Mammary epithelial cell (primary cell): ENCODE measurements at places on chromosomes 11 and 22.

GRCh38 chr11:2779981-2780849 is 80.4 kb upstream of the KCNQ1OT1 start:
- no peak for DNase-seq

DNA sequence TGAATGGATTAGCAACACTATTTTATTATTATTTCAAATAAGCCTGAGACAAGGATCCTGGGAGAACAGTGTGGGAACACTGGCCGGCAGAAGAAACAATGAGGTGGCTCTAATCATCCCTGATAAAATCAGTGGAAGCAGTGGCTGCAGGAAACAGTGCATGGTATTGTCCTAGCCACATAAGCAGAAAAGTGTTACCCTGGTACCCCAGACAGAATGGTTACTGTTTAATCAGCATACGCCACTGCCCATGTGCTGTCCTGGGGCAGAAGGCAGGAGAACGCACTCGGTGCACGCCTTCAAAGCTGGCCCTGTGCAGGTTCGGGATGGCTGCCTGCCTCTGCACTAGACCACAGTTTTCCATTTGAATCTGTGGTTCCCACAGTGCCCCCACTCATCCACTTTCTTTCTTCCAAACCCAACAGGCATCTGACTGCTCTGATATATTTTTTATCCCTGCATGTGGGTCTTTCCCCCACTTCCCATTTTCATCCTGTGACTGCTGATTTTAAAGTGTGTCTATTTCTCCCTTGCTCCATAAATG is 25.7 kb downstream of the OPCML start:
- DNase-seq, result no peak

DNA sequence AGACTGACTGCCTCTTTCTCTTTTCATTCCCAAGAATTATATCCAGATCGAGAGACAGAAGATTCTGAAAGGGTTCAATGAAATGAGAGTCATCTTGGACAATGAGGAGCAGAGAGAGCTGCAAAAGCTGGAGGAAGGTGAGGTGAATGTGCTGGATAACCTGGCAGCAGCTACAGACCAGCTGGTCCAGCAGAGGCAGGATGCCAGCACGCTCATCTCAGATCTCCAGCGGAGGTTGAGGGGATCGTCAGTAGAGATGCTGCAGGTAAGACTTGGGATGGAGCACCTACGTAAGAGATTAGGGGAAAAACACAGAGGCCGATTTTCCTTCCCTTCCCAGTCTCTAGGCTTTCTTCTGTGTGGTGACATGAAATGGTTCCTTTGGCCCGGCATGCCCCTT is 8.7 kb downstream of the TRIM22 start:
- DNase-seq, result no peak

GRCh38 chr11:28951191-28951590 is 843.0 kb downstream of the METTL15 start:
- no peak for DNase-seq

DNA sequence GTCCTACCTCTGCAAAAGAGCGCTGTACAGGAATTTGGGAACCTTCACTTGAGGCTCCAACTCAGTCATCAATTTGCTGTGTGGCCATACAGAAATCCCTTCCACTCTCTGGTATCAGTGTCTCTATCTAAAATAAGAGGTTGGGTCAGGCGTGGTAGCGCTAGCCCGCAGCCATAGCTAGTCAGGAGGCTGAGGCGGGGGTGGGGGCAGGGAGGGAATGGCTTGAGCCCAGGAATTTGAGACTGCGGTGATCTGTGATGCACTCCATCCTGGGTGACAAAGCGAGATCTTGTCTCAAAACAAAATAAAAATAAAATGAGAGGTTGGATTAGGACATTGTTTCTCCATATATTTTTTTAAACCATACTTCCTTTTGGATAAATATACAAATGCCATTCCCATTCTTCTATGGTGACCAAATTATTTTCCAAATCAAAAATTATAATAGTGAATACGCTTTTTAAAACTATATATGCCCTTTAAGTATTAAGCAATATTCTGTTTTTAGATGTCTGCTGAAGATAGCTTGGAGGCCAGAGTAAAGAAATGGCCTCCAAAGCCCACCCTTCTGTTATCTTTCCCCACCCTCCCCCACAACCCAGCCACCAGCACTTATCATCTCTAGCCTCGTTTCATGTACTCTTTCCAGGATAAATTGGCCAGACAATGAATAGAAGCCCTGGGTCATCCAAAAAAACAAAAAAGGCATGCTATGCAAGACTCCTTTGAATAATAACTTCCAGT is 87.2 kb downstream of the PLEKHA7 start:
- DNase-seq, result no peak

GRCh38 chr11:20027556-20028013 is 132.7 kb downstream of the DBX1 start:
- DNase-seq, result no peak

DNA sequence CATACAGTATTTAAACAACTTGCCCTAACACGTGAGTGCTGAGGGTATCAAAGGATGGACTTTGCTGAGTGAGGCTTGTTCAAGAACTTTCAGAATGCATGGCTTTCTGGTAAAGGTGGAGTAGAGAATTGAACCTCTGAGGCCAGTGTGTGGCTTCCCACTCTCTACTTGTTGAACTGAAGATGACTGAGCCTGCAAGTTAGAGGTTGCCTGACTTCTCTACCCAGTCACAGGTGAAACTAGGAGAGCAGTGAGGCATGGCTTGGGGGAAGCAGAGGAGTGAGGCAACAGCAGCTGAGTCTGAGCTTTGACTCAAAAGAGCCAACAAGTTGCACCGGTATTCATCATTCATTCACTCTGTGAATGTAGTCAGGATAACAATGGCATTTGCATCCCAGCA is 256.4 kb upstream of the SESN3 start:
- peak; percentile 73 for DNase-seq

DNA sequence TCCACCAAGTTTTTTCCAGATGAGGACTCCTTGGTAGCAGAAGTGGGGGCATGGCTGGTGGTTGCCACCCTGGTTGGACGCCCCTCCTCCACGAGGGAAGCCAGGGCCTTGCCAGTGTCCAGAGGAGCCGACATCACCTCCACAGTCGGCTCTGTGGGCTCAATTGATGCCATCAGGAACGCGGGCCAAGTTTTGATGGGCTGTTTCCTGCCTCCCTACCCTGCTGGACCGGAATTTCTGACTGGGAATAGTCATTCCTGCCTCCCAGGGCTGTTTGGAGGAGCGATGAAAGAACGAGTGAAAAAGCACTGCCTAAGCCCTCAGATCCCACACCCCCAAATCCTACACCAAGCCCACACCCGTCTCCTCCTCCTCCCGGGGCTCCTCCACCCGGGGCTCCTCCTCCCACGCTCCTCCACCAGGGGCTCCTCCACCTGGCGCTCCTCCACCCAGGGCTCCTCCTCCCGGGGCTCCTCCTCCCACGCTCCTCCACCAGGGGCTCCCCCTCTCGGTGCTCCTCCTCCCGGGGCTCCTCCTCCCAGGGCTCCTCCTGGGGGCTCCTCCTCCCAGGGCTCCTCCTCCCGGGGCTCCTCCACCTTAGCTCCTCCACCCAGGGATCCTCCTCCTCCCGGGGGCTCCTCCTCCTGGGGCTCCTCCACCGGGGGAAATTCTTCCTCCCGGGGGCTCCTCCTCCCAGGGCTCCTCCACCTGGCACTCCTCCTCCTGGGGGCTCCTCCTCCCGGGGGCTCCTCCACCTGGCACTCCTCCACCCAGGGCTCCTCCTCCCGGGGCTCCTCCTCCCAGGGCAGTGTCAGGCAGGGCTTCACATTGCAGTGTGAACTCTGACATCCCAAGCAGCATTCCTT is 10.0 kb upstream of the PRR5 start:
- no peak for DNase-seq

DNA sequence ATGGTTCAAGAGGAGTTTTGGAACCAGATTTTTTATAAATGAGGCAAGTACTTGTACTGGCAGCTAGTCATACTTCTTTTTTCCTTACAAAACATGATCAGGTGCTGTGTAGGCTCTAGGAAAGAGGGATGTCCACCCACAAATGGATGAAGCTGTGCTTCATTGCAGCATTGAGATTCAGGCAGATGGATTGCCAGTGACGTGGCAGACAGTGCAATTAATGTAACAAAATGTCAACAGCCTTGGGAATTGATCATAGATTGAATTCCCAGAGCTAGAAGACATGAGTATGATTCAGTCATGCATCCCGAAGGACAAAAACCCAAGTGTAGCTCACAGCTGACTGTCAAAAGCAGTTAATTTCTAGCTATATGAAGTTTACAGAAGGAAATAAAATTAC is 99.2 kb upstream of the RASSF10 start:
- no peak for DNase-seq

DNA sequence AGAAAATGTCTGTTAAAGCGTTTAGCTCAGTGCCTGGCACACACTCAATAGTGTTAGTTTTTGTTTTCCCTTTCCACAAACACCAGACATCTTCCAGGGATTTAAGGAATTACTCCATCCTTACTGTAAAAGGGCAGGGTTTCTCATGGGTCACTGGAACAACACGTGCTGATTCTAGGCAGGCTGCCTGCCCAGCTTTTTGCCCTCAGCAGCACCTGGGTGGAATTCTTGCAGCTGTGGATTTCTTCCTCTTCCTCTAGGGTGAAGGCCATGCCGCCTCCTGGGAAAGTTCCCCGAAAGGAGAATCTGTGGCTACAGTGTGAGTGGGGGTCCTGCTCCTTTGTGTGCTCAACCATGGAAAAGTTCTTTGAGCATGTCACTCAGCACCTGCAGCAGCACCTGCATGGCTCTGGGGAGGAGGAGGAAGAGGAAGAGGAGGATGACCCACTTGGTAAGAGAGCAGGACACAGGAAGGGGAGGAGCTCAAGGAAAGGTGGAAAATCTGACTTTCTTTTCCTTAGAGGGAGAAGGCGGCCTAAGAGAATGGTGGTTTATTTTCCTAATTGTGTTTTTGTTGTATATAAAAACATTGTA is 5.4 kb downstream of the HINFP start:
- DNase-seq, result no peak

DNA sequence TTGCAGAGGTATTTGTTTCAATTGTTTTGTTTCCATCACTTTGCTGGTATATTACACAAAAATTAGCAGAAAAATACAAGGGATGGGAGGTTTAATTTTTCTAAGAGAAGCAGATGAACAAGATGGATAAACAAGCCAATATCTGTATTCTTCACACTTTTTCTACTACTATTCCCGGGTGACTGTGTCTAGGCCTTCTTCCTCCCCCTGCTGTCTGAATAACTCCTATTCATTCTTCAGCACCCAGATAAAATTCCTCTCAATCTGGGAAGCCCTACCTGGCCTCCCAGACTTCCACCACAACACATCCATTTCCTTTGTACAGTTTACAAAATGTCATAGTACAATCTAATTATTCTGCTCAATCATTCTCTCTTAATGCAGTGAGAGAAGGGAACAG is 666.6 kb upstream of the TENM4 start:
- no peak for DNase-seq

DNA sequence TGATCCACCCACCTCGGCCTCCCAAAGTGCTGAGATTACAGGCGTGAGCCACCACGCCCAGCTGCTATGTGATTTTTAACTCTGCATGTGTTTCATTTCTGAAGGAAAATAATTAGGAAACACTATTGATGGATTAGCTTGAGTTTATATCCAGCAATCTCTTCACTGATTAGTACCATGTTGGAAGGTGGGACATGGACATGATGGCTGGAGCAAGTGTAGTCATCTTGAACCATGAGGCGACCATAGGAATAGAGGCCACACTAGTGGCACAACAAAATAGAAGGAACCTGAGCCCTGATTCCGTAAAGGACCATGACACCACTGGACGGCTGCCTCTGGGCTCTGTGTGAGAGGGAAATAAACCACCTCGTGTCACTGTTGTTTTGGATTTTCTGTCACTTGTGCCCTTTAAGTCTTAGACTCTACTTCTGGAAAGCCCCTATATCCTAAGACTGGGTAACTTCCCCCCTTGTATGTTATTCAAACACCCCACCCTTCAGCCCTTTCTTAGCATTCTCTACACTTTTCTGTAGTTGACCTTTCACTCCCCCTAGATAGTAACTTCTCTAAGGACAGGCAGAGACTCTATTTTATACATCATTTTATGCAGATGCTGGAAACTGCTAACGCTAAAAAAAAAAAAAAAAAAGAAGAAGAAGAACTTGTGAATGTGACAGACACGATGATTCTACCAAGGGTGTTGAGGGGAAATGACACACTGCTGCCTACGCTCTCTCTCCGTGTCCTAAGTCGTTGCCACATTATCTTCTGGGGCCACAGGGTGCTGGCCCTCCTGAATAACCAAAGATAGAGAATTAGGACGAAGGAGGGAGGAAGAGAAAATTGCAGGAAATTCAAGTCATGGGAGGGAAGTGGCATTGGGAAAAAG is 2.7 kb upstream of the VPS37C start:
- no peak for DNase-seq

- DNase-seq, result no peak
These were observed 121.9 kb downstream of the PHF21B start for GRCh38 chr22:44887941-44888366.

DNA sequence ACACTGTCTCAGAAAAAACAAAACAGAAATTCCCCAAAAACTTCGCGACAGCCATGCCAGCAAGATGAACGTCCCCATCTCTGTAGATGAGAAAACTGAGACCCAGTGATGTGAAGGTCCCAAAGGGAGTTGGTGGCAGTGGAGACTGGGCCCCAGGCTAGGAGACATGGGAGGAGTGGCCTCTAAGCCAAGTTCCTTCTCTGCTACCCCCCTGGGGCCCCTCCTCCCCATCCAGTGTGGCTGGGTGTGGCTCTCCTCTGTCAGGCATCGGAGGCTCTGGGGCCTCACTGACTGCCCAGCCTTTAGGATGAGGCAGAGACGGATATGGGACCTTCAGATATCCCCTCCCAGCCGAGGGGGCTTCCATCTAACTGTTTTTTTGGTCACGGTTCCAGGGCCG is 9.8 kb downstream of the RELT start:
- DNase-seq, result no peak

DNA sequence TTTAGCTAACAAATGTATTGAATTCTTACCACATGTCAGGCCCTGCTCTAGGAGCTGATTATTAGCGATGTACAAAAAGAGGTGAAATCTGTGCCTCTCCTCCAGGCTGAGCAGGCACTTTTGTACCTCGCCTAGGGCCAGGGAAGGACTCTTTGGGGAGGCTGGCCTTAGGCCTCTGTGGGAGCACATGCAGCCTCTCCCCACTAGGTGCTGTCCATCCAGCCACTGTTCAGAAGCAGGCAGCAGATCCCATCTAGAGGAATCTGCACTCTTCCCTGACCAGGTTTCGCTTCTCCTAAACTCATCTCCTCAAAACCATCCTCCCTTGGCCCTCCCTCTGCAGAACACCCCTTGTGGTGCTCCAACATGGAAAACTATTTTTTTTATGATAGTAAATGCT is 51.9 kb upstream of the WT1 start:
- DNase-seq, result no peak

DNA sequence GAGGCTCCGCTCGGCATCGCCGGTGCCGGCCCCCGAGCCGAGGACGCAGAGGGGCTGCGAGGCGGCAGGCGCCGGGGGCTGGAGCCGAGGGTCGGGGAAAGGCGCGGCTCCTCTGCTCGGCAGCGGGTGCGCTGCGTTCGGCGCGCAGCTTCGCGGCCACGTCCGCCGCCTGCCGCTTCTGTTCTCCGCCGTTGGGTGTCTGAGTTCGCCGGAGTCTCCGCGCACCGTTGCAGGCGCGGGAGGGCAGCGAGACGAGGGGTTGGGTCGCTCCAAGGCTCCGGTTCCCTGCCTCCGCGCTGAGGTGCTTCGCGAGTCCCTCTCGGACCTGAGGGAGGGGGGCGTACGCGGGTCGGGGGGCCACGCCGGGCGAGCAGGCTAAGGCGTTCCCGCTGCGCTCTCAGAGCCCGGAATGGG is 347 bp downstream of the MN1 start:
- peak; percentile 52 for DNase-seq
